ENCODE measurements at places on chromosomes 3 and 15.

- DNase-seq, result peak; percentile 80
These were observed 3.6 kb upstream of the STARD5 start for GRCh38 chr15:81327516-81327915.

DNA sequence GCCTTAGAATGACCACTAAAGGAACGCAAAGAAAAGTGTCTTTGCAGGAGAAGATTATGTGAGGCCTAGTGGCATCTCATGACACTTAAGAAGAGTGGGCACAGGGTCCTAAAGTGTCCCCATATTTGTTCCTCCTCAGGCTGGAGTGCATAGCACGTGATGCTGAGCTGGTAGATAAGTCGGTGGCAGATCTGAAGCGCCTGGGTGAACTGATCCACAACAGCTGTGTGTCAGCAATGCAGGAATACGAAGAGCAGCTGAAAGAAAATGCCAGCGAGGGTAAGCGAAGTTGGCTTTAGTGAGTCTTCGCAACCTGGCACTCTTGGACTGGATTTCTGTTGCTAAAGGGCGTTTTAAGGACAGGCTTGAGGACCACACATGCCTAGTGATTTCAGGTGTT lies 92.6 kb downstream of the CHD2 start:
- DNase-seq, result no peak

GRCh38 chr3:56357266-56357665 lies 111.0 kb downstream of the ERC2 start:
- no peak for DNase-seq

DNA sequence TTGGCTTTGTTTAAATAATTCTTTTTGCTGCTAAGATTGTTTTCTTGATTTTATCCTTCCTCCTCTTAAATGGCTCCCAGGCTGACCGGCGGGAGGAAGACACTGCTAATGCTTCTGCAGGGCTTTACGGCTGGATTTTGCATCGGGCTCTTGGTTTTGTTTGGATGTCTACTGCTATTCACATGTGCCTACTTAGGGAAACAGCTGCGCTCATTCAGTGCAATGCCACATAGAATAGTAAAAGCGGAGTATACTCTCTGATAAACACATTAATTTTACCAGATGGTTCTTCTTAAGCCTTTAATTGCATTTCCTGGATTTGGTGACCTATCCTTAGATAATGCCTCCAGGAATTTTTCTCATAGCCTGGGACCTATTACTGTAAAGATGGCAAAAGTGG lies 146.6 kb downstream of the THSD4 start:
- DNase-seq, result no peak

DNA sequence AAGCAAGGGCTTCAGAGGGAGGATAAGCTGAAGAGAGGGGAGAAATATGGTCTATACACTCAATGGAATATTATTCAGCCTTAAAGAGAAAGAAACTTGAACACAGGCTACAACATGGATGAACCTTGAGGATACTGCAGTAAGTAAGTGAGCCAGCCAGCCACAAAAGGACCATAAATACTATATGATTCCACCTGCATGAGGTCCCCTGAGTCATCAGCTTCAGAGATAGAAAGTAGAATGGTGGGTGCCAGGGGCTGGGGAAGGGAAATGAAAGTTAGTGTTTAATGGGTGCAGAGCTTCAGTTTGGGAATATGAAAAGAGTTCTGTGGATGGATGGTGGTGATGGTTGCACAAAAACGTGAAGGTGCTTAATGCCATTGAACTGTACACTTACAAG lies 68.4 kb upstream of the SEC13 start:
- no peak for DNase-seq

GRCh38 chr3:75180235-75180944 lies 483.7 kb upstream of the FRG2C start:
- DNase-seq, result no peak

GRCh38 chr15:49507261-49507660 lies 84.2 kb downstream of the FGF7 start:
- no peak for DNase-seq

DNA sequence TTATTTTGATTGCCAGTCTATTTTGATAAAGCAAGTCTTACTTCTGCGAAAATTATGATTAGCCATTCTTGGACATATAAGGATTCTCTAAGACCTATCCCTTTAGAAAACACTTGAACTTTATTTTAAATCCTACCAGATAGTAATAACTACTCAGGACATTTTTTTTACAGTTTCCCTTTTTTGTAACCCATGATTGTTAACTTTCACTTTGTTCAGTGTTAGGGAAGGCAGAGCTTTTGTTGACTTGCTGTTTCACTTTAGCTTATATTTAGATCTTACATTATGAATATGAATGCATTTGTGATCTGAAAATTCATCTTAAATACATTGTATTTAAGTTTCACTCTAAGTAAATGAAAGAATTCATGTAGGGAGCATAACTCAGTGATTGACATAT lies 167.0 kb downstream of the AKAP13 start:
- DNase-seq, result no peak

GRCh38 chr3:151262871-151263525 lies 15.3 kb downstream of the P2RY14 start:
- DNase-seq, result no peak

DNA sequence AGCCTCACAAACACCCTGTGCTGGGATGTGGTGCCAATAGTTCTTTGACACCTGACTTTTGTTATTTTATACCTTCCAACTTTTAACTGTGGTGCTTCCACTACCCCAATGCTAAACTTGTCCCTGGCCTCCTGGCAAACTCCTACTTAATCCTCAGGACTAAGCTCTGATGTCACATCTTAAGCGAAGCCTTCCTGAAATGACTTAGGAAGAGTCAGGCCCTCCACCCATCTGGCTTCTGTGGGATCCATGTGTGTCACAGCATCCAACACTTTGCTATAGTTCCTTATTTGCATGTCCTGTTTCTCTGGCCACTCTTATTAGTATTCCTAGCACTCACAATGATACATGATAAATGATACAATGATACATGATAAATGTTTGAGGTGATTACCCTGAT lies 133.2 kb downstream of the FILIP1L start:
- DNase-seq, result no peak

- no peak for DNase-seq
These were observed 8.2 kb downstream of the THOC7 start for GRCh38 chr3:63855333-63855940.

DNA sequence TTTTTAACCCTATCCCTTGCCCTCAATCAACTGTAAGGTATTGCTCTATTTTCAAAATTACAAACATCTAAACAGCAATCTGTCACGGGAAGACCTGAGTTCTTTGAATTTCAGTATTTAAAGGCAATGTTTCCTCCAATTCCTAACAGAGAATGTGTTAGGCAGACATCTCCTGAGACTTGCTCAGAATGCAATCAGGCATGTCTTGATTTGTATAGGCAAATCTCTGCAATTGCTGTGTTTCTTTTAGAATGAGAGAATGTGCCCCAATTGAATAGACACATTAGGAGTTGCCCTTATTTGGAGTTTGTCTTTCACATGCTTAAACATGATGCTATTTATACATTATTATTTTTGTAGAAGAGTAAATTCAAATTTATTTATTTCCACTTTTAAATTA lies 205.6 kb downstream of the CADM2 start:
- no peak for DNase-seq

DNA sequence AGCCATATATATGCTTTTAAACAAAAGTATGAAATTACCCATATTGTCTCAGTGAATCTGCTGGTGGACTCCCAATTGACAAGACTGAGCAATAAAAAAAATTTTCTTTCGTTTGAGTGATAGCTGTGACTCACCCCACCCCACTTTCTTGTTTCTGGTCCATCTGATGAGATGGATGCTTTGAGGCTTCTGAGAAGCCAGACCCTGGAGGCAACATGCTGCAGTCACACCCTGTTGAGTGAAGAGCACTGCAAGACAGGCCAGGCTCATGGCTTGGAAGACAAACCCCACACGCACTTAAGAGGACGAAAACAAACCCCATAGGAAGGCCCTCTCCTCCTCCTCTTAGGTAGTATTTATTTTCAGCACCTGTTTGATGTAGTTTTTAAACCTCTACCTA lies 276.0 kb upstream of the TTC14 start:
- no peak for DNase-seq

DNA sequence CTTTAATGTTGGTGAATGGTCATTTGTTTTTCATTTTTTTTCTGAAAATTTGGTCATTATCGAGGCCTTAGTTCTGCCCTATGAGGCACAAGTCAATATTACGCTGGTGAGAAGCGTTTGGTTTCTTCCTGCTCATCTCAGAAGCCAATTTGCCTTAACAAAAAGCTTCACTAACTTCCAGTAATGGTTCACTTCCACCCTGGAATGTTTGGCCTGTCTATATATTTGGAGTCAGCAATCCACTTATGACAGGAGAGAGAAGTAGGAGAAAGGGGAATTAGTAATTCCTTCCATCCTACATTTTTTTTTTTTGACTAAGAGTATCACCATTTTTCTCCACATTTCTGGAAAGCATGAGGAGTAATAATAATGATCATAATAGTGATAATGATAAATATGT lies 124.4 kb downstream of the DIPK2A start:
- DNase-seq, result no peak

DNA sequence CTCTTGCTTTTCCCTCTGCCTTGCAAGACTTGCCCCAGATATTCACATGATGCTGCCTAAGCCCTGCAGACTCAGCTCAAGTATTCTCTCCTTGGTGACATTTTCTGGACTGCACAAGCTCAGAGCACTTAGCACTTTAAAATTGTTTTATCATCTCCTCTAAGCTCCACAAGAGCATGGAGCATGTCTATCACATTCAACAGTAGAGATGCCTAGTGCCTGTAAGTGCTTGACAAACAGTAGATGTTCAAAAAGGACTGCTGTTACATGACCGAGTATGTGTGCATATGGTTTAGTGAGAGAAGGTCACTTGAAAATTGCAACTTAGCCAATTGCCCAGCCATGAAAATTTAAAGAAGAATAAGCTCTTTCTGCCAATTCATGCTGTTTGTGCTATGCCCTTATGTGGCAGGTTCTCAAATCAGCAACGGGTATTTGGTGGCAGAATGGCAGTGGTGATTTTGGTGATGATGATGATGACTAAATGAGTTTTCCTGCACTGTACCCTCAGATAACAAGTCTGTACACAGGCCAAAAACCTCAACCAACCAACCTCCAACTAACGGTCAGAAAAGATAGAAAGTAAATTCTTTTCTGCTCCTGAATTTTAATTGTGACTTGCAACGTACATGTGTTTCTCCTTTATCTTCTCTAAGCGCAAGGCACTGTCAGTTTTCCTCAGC lies 647.2 kb upstream of the UBE2E2 start:
- DNase-seq, result no peak

DNA sequence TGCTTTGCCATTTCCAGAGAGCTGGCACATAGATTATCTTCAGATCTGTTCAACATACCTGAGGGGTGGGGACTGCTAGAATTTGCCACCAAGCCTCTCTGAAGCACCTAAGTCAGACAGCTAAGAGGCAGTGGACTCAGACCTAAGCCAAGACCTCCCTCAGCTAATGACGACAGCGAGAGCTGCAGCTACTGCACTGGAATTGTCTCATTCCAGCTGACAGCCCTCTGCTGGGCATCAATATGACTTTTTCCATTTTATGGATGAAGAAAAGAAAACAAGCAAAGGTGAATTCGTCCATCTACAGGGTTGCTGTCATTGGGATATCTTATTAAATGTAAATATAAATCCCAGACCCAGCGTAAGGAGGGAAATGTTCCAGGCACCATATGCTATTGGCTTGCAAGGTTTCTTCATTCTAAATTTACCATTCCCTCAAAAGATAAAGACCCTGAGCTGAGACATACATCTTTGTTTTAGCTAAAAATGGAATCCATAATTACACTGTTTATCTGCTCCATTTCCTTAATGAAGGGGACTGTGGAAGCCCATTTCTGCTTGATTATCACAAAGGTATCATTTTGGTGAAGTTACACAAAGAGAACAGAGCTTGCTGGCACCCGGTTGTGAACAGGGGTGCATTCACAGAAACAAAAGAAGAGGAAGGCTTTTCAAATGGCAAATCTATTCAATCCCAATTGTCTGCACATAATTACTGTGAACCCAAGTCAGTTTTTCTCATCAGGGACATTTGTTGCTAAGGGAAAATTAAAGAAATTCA lies 85.5 kb upstream of the LRTM1 start:
- peak; percentile 26 for DNase-seq

DNA sequence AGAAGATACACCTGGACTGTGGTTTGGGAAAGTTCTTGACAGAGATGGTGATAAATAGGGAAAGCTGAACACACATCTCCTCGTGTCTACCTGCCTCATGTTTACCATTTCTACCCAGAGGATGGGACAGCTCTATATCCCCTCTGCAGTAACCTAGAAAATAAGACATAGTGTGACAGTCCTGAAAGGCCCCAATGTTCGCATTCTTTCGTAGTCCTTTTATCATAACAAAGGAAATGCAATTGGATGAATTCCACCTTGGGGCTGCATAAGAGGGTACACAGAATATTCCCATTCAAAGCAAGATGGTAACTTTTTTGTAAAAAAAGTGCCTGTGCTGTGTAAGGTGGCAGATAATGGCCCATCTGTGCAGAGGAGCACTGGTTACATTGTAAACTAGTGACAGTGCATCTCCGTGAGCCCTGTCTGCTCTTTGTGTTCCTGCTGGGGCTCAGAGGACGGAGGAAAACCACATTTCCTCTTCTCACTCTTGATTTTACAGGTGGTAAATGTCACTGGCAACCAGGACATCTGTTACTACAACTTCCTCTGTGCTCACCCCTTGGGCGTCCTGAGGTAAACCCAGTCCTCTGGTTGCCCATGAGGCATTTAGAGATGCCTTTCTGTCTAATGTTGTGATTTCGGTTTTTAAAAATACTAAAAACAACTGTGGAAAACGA lies 74.3 kb downstream of the SIDT1 start:
- no peak for DNase-seq

DNA sequence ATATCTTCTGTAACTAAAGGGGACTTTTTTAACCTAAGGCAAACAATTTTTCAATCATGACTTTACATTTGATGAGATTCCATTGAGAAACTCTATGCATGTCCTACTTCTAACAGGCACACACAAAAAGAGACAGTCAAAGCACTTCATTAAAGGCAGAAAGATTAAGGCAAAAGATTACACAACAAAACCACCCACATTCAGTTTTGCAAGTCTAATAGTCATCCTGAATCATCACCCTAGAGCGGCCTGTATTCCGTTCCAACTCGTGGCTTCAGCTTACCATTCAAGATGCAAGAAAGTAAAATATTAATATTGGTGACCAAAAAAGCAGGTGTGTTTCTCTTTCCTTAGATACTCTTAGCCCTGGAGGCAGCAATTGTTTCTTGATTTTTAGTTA lies 205.9 kb downstream of the P3H2 start:
- DNase-seq, result peak; percentile 26

- DNase-seq, result no peak
These were observed 65.9 kb upstream of the TMEM108 start for GRCh38 chr3:132972333-132972732.

DNA sequence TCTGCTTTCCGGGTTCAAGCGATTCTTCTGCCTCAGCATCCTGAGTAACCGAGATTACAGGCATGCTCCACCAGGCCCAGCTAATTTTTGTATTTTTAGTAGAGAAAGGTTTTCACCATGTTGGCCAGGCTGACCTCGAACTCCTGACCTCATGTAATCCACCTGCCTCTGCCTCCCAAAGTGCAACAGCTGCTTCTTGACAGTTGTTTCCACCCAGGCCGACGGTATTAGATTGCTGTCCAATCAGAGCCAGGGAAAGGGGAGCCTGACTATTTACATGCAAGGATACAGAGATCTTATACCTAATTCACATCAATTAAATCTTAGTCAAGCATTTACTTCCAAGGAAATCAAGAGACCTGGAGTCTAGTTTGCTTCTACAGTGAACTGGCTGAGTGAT lies 4.0 kb upstream of the CAPN3 start:
- no peak for DNase-seq

- no peak for DNase-seq
These were observed 151.2 kb upstream of the TMCO5A start for GRCh38 chr15:37783290-37783689.
